ENCODE measurements at places on chromosomes 4 and X.

DNA sequence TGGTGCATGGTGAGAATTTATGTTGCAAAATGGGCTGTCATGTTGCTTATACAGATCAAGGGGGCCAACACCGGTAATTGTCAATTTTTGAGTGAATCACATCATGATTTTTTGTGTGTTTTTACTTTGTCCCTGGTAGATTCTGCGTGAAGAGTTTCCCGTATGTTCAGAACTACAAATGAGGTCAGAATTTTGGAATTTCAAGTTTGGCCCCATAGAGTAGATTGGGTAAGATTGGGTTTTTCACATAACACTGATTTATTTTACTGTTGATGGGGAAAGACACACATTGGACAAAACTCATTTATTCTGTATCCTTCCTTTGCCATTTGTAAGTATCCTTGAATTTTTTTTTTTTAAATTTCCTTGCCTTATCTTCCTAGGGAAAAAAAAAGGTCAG, 158.5 kb upstream of the MXRA5 start:
- DNase-seq: no peak

GRCh38 chrX:30863974-30864373, 25.1 kb downstream of the TAB3 start:
- DNase-seq: no peak

GRCh38 chr4:4704267-4704666, 155.2 kb upstream of the MSX1 start:
- no peak for DNase-seq

DNA sequence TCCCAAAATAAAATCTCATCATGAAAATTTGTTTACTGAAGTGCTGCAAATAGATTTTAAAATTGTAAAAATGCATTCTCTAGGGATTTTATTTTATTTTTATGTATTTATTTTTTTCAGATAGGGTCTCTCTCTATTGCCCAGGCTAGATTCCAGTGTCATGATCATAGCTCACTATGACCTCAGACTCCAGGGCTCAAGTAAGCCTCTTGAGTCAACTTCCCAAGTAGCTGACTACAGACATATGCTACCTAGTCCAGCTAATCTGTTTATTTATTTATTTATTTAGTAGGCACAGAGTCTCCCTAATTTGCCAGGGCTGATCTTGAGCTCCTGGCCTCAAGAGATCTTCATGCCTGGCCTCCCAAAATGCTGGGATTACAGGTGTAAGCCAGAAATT, 317.7 kb upstream of the ANXA10 start:
- DNase-seq: no peak

DNA sequence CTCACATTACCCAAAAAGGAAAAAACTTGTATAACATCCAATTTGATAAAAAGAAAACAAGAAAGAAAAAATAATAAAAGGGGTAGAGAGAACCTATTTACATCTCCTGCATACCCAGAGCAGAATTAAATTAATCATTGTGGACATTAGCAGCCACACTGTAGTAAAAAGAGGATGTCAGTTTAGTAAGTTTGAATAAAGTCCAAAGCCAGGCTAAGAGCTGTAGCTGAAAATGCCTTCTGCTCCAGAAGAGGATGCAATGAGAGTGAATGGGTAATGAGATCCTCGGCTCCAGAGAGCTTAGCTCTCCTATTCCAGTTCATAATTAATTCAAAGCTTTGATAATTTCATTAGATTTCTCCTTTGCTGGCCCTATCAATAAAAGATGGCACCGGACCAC, 78.2 kb downstream of the SLC10A7 start:
- DNase-seq: no peak

DNA sequence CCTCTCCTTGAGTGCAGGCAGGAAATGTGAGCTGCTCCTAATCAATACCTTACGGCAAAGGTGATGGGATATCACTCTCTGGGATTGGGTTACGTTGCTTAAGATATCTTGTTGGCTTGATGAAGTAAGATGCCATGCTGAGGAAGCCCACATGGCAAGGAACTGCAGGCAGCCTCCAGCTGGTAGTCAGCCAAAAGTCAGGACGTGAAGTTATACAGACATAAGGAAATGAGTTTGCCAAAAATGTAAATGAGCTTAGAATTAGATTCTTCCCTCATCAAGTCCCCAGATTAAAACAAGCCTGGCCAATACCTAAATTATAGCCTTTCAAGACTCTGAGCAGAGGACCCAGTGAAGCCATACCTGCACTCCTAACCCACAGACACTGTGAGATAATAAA, 155.0 kb downstream of the QDPR start:
- no peak for DNase-seq

DNA sequence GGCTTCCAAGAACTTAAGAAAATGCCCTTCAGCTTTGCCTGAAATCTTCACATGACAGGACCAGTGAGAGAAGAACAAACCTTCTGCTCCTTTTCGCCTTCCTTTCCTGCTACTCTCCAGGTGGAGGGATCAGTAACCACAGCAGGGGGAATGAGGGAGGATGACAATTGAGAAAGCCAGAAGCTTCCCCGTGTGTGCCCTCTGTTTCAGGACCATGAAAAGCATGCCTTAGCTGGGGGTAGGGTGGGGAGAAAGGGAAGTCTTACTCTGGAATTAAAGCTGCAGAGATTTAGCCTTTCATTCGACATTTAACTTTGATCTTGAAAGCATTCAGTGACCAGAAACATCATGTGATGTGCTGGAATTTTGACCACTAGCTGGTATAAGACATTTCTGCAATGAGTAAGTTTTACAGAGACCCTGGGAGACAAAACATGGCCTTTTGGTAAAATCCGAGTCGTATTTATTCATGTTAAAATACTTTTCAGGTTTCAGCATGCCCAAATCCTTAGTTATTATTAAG, 10.6 kb upstream of the PUDP start:
- DNase-seq: no peak

GRCh38 chr4:52049266-52049665, 1.8 kb upstream of the SPATA18 start:
- DNase-seq: no peak

GRCh38 chr4:76374798-76375197, 46.1 kb downstream of the CCDC158 start:
- DNase-seq: no peak

- no peak for DNase-seq
Measured at GRCh38 chr4:1196421-1197183, 24.2 kb upstream of the SPON2 start.

GRCh38 chrX:39459204-39459603, 638.6 kb downstream of the BCOR start:
- DNase-seq: no peak

GRCh38 chrX:134024686-134025377, 39.4 kb upstream of the GPC3 start:
- no peak for DNase-seq

- DNase-seq: no peak
Measured at GRCh38 chr4:144489831-144490230, 156.1 kb upstream of the HHIP start.

GRCh38 chr4:147547314-147548056, 66.6 kb downstream of the EDNRA start:
- DNase-seq: no peak

- DNase-seq: peak; percentile 1
Measured at GRCh38 chrX:119729408-119730201, 28.8 kb upstream of the SOWAHD start.

DNA sequence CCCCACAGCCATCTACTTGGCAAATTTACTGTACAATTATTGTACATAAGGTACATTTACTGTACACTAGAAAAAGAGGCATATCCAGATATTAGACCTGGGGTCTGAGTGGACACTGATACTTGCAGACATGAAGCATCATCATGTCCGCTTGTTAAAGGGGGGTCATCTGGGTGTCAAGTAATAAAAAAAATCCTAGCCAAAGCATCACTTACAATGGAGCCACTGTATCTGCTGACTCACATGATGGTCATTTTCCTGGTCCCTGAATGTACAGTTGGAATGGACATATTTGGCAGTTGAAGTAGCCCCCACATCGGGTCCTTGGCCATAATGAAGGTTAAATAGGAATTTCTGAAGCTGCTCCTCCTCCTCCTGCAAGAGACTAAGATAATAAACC, 228.8 kb downstream of the THOC2 start:
- no peak for DNase-seq

DNA sequence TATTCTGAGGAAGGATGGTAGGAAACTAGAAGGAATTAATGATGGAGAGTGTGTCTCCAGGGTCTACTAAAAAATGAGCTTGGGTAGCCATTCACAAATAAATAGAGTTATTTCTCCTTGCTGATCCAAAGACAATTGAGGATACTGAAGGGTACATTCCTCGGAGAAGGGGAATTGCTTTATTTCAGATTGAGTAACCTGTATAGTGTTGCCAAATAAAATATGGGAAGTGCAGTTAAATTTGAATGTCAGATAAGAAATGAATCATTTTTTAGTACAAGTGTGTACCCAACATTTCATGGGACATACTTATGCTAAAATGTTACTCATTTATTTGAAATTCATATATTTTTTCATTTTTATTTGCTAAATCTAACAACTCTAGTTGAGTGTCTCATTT, 16.0 kb upstream of the VSIG1 start:
- no peak for DNase-seq

Data from putamen (tissue), 1 donor.